ENCODE measurements at places on chromosomes 5 and 9.

DNA sequence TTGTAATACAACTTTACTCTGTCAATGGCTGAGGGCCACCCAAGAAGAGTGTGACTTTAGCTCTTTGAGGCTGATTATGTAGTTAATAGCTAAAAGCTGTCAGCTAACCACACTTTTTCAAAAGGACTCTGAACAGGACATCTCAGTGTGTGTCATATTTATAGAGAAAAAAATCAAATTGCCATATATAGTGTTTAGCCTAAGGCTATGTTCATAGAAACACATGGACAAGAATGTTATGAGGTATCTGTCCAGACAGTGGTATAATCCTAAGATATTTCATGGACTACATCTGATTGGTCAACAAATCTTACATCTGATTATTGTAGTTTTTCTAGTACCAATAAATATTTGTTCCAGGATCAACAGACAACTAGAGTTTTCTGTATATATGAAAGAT lies 42.1 kb upstream of the CDH18 start:
- no peak for DNase-seq

DNA sequence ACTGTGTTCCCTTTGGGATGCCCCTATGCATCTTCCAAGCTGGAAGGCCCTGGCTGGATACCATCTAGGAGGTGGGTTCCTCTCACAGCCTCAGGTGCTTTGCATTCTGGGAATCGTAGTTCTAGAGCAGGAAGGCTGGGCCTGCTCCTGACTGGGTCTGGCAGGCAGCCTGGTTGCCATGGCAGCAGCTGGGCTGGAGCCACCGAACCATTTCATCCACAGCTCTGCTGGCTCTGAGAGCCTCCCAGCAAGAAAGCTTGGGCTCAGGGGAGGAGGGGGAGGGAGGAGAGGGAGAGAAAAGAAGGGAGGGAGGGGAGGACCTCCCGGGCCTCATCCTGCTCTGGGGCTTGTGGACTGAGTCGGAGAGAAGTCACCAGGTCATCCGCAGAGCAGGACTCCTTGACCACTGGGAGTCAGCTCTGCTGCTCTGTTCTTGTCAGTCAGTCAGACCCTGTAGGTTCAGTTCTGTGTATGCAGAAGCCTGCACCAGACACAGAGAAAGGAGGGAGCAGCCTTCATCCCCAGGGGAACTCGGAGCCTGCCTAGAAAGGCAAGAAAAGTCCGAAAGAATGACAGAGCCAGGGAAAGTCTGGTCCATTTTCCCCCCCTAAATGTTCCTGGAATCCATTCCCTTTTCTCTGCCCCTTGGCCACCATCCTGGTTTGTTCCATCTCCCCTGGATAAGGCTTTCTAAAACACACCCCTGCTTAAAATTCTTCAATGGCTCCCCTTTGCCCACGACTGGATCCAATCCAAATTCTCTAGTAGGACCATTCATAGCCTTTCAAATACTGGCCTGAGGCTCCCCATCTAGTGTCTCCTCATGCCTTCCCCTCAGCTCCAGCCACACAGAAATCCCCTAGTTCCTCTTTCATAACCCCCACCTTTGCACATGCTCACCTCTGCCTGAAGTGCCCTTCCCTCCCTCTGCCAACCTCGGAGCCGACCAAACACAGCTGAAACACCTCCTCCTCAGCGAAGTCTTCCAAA lies 65.4 kb upstream of the ARAP3 start:
- no peak for DNase-seq

- DNase-seq, result no peak
Observed at GRCh38 chr5:95931079-95931833, 30.4 kb downstream of the ELL2 start.

GRCh38 chr5:81533629-81534405 lies 139.9 kb upstream of the ACOT12 start:
- no peak for DNase-seq

- DNase-seq, result no peak
Observed at GRCh38 chr9:133525677-133526076, 918 bp upstream of the MYMK start.

DNA sequence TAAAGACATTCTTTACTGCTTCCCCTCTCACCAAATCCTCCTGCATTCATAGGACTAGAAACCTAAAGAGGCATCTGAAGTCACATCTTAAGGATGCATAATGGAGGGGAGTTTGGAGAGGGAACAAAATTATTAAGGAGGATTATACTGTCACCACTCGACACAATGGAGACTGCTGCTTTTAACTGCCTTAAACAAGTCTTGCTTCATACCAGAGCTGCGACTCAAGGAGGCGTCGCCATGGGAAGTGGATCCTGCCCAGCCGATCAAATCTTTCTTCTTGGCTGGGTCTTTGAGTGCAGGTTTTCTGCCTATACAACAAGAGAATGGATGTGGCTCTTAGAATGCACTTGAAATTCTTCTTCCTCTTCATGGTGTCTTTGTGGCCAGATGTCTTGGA lies 66.7 kb upstream of the FOXE1 start:
- DNase-seq, result no peak

GRCh38 chr5:170466553-170466952 lies 37.3 kb upstream of the KCNIP1 start:
- no peak for DNase-seq

DNA sequence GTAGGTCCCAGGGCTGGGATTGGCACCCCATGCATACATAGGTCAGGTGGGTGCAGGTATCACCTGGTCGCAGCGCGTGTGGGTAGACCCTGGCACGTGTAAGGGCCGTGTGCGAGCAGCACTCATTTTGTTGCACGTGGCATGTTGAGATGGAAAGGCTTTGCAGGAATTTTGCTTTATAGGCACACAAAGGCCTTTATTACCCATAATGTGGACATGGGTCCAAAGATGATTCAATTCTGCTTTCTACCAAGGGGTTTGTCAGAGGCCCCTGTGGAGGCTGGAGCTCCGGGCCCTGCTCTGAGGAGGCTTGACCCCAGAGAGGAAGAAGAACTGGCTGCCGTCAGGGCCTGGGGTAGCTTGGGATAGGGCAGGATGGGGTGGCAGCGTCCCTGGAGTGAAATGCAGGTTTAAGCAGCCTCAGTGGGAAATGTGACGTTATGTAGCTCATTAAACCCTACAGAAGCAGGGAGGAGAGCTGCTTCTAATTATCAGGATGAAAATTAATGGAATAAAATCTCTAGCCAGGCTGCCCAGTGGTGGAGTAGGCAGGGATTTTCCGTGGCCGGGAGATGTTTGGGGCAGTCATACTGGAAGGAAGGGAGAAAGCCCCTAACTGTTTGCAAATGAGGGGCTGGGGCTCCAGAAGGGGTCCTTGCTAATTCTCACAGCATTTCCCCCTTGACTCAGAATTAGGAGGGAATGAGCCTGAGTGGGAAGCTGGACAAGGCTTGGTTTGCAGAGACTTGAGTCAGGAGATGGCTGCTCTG lies 103.3 kb upstream of the PITX1 start:
- no peak for DNase-seq

DNA sequence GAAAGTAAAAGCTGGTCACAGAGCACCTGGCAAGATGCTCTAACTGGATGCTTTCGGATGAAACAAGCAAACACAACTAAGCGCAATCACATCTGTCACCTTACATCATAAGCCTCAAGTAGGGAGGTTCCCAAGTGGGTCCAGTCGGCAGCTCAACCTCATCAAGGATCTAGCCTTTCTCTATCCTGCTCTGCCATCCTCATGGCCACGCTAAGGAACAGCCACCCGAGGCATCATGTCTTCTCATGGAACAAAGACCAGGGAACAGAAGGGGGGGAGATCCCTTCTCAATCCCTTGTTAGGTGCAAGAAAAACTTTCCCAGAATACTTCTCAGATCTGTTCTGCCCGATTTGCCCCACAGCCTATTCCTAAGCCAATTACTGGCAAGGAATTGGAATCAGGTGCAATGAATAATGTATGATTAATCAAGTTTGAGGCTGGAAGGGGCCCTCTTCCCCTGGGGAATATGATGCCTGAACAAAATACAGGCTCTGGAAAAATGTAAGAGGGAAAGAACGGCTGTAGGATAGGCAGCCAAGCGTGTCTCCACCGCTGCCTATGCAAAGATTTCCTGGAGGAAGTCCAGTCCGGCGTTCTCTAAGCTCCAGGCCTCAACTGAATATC lies 1.3 kb upstream of the HABP4 start:
- DNase-seq, result no peak

GRCh38 chr5:73909474-73909873 lies 283.5 kb downstream of the ARHGEF28 start:
- no peak for DNase-seq
